ENCODE measurements at places on chromosomes 1 and 21. TPM values are rescaled to one million over a fixed set of nuclear protein-coding genes. Genes with fewer than 3 reads are reported as not detected.

Gene NEGR1
- 5.2 TPM for total RNA-seq

Gene RHCE
- 0.57 TPM for total RNA-seq

Gene CHI3L2
- 0.57 TPM for total RNA-seq

Gene TMCO4
- total RNA-seq: 9.3 TPM

Gene NBPF20
- total RNA-seq: 1.2 TPM

Gene C1orf87
- total RNA-seq: not detected

Gene FHAD1
- 0.32 TPM for total RNA-seq

Gene RCAN3
- 5.1 TPM for total RNA-seq

Gene CFHR5
- total RNA-seq: not detected

Gene MTHFR
- total RNA-seq: 33.7 TPM

Gene CNKSR1
- 2.9 TPM for total RNA-seq

Gene KRTAP13-3
- total RNA-seq: not detected

Gene FRRS1
- 4.0 TPM for total RNA-seq

GRCh38 chr1:111565079-111565478 is 54.5 kb upstream of the RAP1A start:
- DNase-seq: no peak

GRCh38 chr1:154735804-154736168 is 127.8 kb upstream of the ADAR start:
- no peak for DNase-seq

GRCh38 chr1:109198043-109198695 is 15.5 kb upstream of the SARS1 start:
- no peak for DNase-seq

- no peak for DNase-seq
Observed at GRCh38 chr1:236353813-236354212, 40.3 kb upstream of the EDARADD start.

GRCh38 chr1:165879946-165880345 is 52.5 kb downstream of the UCK2 start:
- DNase-seq: no peak

DNA sequence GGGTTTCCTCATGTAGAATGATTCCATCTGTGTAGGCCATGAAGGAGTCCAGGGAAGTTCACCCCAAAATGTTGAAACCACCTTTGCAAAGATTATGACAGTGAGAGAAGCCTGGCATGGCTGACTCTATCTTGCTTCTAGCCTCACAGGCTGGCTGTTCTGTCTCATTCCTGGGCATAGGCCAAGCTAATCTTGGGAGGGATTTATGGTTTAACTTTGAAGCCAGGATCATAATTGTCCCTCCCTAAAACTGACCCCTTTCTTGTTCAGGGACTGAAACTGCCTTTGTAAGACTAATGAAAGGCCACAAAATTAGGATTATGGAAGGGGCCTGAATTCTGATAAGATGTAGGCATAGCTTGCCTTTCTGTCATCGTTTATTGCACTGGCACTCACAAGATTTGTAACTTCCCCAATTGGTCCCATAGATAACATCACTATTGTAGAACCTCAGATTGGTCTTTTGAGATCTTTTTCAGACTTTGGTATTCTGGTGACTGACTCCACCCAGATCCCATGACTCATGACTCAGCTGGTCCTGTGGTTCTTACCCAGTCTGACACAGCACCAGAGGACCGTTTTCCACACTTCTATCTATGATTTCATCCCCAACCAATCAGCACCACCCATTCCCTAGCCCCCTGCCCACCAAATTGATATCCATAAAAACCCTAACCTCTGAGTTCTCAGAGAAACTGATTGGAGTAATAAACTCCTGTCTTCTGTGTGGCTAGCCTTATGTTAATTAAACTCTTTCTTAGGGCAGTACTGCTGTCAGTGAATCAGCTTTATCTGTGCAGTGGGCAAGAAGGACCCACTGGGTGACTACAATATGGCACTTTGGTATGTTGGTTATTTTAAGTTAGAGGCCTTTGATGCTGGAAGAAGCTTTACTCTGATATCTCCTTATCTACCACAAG is 13.6 kb upstream of the LAMTOR5 start:
- no peak for DNase-seq

GRCh38 chr1:210882414-210883221 is 251.3 kb downstream of the KCNH1 start:
- DNase-seq: no peak

DNA sequence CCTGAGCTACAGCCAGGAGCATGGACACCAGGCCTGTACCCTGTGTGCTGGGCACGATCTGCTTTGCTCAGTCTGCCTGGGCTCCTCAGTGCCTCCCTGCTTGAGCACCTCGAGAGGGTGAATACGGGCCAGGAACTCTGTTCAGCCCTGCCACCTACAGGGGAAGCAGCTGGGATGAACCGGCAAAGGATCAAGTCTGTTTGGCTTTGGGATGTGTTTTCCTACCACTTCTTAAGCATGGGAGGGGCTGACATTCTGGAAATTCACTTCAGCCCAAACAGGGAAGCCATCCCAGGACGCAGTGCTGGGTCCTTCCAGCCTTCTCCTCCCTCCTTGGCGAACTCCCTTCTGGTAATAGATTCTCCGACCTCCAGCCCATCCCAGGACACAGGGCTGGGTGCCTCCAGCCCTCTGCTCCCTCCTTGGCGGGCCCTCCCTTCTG is 55.8 kb upstream of the SELENON start:
- DNase-seq: no peak

DNA sequence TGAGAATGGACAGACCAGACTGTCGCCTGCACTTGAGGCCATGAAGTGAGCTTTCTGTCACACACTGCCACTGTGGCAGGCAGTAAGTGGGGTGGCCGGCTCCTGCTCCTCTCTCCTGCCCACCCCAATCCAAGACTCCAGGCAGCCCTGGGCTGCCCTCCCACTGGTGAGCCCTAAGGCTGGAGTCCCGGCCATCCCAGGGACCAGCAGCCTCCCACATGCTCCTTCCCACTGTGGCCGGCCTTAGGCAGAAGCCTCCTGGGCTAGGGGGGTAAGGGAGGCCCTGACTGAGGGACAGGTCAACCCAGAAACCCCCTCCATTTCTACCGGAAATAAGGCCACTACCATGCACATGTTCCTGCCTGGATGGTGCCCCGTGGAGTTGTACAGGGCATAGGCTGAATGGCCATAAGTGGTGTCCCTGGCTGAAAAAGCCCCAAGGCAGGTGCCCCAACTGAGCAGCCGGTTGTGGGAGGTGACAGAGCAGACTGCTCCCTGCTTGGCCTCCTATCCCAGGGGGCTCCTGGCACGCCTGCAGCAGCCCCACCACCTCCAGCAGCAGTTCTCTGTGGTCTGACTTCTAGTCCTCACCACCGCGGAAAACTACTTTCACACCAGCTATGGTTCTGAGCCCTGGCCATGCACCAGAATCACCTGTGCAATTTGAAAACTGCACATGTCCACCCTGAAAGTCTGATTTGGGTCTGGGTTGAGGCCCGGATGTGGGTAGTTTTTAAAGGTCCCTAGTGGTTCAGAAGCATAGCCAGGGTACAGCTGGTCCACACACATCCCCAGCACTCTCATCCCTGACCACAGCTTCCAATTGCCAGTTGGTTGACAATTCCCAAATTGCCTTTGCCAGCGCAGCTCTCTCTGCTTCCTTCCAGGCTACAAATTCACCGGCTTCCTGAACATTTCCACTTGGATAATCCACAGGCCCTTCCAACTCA is 1.6 kb upstream of the ARTN start:
- no peak for DNase-seq

- no peak for DNase-seq
Observed at GRCh38 chr1:94009304-94009703, 100.1 kb upstream of the GCLM start.

DNA sequence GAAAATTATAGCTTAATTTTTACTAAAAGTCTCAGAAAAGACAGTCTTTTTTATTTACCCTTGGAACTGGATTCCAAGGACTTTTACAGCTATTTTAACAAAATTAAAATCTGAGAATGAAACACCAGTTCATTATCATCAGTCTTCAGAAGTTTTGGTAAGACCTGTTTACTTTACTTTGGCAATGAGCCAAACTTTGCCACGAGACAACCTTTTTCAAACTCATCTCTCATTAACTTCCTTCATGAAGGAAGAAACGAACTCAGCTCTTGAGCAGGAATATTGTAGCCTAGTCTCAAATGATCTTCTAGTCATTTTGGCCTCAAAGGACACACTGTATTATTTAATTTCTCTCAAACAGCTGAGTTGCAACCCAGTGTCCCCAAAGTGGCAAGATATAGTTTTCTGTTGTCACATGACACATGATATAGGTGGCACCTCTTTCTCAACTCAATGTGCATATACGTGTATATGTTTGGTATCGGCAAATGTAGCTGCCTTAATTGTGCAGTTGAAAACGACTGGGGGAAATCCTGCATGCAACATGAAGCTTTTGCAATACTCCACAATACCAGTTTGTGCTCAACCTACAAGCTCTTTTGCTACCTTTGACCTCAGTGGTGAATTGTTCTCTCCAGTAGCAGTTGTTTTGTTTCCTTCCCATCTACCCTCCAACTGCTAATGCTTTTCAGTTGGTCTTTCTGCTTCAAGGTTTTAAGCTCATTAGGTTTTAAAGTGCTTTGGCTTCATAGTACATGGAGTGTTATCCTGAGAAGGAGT is 8.4 kb upstream of the GNG4 start:
- DNase-seq: no peak

- no peak for DNase-seq
Observed at GRCh38 chr1:200693327-200693726, 23.6 kb upstream of the DDX59 start.

DNA sequence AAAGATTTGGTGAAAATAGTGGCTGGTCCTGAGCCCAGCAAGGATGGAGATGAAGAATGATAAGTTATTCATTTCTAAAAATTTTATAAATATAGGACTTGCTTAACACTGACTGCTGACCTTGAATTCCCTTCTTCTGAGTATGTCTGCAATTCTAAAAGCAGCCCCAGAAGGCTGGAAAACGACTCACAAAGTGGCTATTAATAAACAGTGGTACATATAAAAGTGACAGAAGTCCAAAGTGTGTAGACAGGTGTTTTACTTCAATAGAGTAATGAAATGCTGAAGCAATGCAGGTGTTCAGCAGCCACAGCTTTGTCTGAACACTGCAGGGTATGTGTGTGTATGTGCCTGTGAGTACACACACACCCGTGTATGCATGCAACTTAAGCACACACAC is 219.0 kb upstream of the NRIP1 start:
- DNase-seq: no peak

GRCh38 chr1:61337441-61337951 is 255.1 kb downstream of the NFIA start:
- DNase-seq: no peak

- no peak for DNase-seq
Observed at GRCh38 chr1:163035446-163036249, 33.5 kb upstream of the RGS4 start.

GRCh38 chr1:3275471-3276340 is 178.8 kb upstream of the ARHGEF16 start:
- DNase-seq: no peak

- DNase-seq: no peak
Observed at GRCh38 chr1:100347009-100347966, 5.0 kb upstream of the CDC14A start.

DNA sequence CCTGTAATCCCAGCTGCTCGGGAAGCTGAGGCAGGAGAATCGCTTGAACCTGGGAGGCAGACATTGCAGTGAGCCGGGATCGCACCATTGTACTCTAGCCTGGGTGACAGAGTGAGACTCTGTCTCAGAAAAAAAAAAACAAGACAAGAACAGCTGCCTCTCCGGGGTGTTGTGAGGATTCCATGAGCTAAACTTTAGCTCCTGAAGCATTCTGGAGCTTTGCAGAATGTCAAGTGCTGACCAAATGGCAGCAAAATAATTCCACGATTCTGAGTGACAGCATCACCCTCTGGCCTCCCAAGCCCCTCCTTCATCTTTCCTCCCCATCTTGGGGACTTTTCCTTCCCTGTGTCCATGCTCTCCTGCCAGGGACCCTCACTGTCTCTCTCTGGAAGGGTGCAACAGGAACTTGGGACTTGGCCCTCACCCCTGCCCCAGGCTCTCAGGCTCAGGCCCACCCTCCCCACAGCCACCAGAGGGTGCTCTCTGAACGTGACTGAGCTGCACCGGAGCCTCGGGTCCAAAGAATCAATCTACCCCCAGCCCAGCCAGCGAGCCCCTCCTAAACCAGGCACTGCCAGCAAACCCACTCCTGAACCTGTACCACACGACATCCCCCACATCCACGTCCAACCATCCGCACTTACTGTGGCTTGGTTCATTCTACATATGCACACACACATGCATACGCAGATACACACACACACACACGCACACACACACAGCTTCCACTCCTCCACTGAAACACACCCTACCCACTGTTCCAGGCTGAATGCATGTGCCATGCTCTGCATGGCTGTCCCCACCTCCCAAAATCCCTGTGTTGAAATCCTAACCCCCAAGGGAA is 45.7 kb downstream of the ACOT7 start:
- DNase-seq: no peak

DNA sequence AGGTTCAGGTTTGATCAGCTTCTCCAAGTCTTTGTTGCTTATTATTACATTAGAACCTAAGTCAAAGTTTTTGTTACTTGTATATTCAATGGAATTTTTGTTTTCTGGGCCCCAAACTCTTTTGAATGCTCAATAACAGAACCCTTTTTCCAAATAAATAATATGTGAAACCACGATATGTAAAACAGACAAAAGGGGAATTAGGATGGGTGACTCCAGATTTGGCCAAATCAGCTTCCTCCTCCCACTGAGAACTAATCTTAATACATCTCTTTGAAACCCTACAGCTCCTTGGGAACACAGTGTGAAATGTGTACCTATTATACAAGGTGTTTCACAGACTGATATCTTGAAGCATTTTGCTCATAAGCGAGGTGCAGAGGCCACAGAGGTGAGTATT is 67.0 kb upstream of the TNFSF18 start:
- no peak for DNase-seq

DNA sequence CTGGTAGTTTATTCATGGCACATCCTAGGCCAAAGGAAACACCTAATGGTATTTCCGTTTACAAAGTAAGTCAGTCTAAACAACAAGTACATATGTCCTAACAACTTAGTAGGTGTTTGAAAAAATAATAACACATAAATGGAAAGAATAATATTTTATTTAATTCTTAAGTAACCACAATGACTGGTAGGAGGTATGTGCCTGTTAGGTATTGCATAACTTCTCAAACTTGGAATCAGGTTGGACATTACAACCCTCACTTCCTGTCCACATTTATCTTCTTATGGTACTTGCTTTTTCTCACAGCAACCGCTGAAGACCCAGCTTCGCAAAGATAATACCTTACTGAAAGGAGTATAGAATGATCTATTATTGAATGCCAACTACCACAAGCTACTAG is 64.2 kb downstream of the VPS13D start:
- no peak for DNase-seq

- DNase-seq: no peak
Observed at GRCh38 chr21:35048183-35048601, 910 bp downstream of the RUNX1 start.
